ENCODE measurements at places on chromosomes 13 and 19.

DNA sequence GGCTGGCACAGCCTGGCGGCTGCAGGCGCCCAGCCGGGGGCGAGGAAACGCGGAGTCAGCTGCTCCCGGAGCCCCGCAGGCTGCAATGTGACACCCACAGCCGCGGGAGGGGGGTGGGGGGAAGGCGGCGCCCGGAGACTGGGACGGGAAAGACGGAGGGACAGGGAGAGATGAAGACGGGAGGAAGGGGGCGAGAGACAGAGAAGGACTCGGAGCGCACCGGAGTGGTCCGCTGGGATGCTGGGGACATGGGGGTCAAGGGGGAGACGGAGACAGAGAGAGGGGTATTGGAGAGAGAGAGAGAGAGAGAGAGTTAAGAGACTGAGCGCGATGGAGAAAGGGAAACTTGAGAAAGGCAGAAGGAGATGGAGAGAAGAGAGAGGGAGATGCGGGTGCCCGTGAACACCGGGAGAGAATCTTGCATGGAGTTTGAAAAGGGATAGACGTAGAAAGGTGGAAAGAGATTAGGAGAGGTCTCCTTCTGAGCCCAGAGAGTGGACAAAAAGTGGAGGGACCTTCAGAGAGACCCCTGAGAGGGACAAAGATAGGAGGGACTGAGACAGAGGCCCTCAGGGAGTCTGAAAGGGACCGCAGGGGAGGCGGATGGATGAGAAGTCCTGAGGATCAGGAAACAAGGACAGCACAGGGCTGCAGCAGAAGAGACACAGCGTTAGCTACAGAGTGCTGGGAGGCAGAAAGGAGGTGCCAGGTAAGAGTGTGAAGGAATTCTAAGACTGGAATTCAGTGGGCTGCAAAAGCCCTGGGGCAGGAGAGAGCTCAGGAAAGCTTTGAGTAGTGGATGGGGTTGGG lies 1.0 kb downstream of the SCN1B start:
- DNase-seq, result no peak

- no peak for DNase-seq
These were observed 7.1 kb downstream of the YIPF2 start for GRCh38 chr19:10921199-10921909.

GRCh38 chr19:43105496-43105895 lies 23.0 kb upstream of the PSG2 start:
- no peak for DNase-seq

DNA sequence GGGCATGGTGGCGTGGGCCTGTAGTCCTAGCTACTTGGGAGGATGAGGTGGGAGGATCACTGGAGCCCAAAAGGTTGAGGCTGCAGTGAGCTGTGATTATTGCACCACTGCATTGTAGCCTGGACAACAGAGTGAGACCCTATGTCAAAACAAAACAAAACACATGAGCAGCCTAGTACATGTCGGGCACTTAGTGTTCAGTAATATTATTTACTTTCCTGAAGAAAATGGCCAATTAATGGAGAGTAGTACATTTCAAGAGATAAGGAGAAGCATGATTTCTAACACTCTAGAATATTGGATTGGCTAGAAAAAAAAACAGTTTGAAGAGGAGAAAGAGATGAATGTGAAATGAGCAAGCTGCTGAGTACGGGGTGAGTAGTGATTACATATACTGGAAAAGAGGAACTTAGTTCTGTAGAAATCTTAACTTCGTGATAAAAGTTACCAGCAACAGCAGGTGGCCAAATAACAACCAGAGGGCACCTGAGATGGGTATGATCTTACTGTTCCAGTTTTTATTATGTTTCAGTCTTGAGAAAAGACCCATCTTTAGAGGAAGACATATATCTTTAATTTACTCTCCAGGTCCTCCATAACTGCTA lies 36.2 kb downstream of the SPATA13 start:
- DNase-seq, result peak; percentile 26

- no peak for DNase-seq
These were observed 42.7 kb downstream of the DCLK1 start for GRCh38 chr13:36088463-36088862.

DNA sequence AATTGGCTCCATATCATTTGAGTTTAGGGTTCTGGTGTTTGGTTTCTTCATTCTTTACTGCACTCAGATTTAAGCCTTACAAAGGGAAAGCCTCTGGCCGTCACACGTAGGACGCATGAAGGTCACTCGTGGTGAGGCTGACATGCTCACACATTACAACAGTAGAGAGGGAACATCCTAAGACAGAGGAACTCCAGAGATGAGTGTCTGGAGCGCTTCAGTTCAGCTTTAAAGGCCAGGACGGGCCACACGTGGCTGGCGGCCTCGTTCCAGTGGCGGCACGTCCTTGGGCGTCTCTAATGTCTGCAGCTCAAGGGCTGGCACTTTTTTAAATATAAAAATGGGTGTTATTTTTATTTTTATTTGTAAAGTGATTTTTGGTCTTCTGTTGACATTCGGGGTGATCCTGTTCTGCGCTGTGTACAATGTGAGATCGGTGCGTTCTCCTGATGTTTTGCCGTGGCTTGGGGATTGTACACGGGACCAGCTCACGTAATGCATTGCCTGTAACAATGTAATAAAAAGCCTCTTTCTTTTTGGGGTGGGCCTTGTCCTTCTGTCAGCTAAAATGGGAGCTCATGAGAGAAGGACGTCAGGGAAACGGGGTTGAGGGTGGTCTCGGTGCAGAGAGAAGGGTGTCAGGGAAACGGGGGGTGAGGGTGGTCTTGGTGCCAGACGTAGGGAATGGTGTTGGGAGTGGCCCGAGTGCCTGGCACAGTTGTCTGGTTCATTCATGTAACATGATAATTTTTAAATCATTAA lies 26.0 kb downstream of the LAMP1 start:
- DNase-seq, result no peak

GRCh38 chr19:5489551-5489950 lies 34.3 kb downstream of the ZNRF4 start:
- no peak for DNase-seq
